ENCODE measurements at places on chromosomes 12 and 14.

DNA sequence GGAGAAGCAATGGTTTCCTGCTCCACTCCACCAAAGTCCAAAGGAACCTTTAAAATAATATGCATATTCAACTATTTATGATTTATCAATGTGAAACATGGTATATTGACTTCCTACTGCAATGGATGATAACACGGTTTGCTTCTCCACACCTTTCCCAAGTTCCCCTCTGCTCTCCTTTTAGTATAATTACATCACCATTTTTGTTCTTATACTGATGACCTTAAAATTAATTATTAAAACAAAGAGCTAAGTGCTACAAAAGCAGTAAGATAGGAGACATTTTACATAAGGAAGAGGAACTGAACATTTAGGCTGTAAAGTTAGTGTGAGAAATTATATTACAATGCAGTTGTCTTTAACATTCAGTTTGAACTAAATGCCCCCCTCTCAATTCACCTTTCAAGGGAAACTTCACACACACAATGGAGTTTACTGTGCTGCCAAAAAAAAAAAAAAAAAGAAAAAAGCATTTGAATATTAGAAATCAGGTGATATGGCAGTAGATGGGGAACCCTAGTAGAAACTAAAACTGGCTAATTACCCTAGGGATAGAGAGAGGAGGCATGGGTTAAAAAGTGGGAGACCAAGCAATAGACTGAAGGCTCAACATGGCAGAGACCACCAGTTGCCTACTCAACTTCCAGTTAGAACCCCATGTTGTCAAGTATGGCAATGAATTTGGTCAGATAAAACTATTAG is 37.1 kb upstream of the STK38L start:
- no peak for DNase-seq

- no peak for DNase-seq
Measured at GRCh38 chr12:94813314-94813713, 163.0 kb upstream of the TMCC3 start.

- no peak for DNase-seq
Measured at GRCh38 chr12:122865268-122866231, 30.3 kb downstream of the HIP1R start.

DNA sequence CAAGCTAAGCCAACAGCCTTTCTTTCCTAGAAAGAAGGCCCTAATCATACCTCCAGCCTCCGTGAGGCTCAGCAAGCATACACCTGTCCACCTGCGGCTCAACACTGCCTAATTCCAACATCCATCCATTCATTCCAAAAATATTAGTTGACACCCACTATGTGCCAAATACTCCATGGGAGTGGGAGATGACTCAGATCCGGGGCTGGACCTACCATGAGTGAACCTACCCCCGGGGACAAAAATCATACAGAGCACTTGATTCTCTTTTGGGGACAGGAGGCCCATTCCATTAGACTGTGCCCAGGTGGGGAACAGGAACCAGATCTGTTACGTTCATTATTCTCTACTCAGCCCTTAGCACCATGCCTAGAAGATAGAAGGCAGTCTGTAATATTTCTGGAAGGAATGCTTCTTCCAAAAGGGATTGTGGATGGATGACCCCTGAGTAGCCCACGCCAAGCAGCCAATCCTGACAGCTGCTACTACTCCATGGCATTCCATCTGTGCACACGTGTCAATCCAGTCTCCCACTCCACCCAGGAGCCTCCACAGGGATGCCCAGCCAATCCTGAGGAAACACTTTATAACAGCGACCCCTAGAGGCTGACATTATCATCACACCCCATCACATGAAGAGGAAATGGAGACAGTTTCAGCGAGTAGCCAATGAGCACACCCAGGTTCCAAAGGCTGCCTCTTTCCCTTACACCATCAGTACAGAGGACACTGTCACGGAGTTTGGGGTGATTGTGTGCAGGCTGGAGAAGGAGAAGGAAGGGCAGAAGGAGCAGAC is 170.7 kb downstream of the ESRRB start:
- no peak for DNase-seq

GRCh38 chr14:105425823-105426247 is 6.2 kb downstream of the MTA1 start:
- no peak for DNase-seq

DNA sequence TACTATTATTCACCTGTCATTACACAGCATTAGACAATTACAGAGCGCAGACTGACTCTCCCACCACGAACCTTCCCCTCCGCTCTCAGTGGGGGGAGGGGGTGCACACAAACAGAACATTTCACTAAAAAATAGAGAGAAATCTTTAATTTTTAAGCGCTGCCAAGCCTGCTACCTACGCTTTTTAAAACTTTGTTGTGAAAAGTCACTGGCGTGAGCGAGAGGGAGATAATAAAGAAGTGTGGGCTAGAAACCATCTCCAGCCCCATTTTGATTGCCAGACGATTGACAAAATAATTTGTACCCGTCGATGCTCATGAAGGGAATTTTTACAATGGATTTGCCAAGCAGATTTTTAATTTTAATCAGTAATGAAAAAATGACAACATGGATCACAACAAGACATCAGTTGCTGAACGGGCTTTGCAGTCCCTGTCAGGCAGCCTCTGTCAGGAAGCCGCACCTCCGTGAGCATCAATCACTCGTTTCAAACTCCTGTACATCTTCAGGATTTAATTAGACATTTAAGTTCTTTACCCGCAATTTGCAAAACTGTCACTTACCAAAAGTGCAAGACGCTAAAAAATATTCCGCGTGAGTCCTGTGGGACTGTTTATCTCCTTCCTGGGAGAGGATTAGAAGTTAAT is 209.1 kb downstream of the BCL11B start:
- DNase-seq = no peak

DNA sequence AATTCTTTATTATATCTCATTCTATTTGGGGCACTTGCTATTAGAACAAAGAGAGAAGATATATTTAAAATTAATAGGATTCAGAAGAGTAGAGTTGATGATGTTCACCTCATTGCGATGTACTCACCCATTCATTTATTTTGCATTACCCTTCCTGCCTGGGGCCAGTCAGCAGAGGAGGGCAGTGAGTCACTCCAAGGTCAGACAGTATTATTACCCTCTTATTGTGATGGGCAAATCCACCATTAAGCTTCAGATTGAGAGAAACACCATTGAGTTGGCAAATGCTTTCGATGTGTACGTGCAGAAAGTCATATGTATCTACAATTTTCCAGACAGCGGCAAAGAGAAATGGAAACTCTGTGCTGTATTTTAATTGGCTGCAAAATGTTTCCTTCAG is 134.2 kb downstream of the BICD1 start:
- DNase-seq = no peak

DNA sequence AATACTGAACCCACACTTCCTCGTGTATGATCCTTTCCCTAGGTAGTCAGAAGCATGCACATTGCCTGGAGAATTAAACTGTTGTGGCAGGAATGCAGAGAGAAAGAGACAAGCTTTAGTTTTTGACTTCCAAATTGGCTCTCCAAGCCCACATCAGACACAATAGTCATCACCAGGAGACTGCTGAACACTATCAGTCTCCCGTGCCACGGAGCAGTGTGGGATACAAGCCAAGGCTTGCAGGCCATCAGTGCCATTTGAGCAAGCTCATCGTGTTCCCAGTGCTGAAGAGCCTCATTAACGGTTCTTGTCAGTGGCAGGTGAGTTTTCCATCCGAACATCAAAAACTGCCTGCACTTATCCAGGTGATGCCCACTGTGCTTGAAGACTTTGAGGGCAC is 410.8 kb downstream of the NAV3 start:
- no peak for DNase-seq

- DNase-seq = no peak
Measured at GRCh38 chr12:131105351-131105735, 151.6 kb downstream of the ADGRD1 start.

GRCh38 chr12:75876832-75877762 is 154.5 kb downstream of the PHLDA1 start:
- no peak for DNase-seq

DNA sequence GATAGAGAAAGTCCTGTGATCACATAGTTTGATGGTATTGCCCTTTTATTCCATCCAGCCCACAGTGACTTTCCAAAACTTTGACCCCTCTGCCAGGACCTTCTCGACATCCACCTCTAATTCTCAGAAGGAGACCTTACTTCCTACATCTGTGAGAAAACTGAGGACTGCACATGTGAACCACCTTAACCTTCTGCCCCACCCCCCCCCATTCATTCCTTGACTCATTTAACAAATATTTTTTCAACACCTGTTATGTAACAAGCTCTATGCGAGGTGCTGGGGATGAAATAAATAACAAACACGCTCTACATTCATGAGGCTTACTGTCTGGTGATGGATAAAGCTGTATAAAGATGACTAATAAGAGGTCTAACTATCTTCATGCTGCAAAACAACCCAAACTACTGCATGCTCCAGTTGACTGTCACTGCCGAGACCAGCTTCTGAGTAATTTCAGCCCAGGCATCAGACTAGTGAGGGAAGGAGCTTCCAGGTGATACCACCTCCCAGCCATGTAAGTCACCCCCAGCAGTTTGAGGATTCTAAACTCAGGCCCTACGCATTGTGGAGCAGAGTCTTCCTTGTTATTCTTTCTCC is 1.9 kb upstream of the HAL start:
- no peak for DNase-seq

DNA sequence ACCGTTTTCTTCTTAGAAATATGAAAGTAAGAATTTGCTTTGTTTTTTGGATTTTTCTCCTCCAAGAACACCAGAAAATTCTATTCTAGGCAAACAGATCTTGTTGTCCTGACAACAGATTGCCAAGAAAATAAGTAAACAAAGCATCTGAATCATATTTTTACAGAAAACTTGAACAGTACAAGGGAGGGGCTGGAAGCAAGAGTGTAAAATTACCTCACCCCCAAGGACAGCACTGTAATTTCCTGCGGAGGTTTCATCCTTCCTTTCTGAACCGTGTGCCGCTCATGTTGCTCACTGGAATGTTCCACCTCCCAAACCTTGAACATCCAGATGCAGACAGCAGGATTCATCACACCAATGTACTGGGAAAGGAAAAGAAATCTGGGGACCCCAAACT is 5.4 kb upstream of the CAMKK2 start:
- DNase-seq = no peak

GRCh38 chr14:72619881-72620280 is 274.0 kb downstream of the DPF3 start:
- no peak for DNase-seq

- no peak for DNase-seq
Measured at GRCh38 chr14:95256776-95257060, 63.0 kb downstream of the CLMN start.

DNA sequence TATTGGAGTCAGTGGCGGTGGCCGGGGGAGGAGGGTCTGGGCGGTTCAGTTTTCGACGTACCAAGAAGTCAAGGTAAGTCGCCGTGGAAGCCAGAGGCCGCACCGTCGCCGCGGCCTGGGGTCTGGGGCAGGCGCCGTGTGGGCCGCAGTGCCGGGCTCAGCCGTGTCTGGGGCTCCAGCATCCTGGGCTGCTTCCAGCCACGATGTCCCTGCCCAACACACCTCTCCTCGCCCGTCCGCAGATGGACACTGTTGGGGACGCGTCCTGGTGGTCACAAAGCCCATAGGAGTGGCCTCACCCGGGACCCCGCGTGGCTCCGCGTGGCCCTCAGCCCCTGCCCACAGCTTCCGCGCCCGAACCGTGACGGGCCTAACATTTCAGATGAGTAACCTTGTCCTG is 59.1 kb downstream of the FBRSL1 start:
- no peak for DNase-seq

DNA sequence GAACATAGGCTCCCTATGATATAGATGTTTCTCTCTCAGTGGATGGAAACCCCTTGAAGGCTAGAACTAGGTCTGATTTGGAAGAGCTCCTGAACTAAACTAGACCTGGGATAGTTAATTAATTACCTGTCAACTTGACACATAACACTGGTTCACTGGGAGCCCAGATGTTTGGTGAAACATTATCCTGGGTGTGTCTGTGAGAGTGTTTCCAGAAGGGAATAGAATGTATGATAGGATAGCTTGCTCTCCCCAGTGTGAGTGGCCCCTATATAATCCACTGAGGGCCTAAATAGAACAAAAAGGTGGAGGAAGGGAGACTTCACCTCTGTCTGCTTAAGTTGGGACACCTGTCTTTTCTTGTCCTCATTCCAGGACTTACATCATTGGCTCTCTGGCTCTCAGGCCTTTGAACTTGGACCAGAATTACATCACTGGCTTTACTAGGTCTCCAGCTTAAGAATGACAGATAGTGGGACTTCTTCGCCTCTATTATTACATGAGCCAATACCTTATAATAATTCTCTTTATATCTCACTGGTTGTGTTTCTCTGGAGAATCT is 194.1 kb downstream of the KTN1 start:
- no peak for DNase-seq

GRCh38 chr14:35146711-35147149 is 24.4 kb downstream of the PRORP start:
- DNase-seq = no peak

DNA sequence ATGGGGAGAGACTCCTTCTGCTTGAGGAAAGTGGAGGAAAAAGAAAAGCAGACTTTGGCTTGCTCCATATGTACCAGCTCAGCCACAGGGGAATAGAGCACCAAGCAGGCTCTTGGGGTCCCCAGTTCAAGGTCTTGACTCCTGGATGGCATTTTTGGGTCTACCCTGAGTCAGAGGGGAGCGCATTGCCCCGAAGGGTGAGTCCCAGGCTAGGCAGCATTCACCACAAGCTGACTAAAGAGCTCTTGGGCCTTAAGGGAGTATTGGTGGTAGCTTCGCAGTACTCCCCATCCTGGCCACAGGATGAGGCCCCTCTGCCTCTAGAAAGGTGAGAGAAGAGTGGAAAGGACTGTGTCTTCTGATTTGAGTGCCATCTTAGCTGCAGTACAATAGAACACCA is 19.8 kb upstream of the UNC79 start:
- DNase-seq = no peak

GRCh38 chr14:71050227-71050823 is 143.1 kb downstream of the PCNX1 start:
- DNase-seq = no peak

DNA sequence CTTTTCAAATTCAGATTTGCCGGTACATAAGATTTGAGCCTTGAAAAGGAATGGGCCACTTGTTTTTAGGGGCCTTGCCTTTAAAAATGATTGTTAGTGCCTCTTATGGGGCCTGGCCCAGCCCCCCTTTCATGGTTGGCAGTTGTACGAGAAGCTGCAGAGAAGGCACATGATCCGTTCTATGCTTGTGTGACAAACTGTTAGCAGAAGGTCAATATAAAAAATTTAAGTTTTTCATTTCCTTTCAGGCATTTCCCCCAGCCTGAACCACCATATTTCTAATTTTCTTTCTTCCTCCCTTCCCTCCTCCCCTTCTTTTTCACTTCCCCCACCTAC is 119.1 kb downstream of the PLXNC1 start:
- no peak for DNase-seq

All from cortex of kidney (tissue), 1 donor.